Activated naive CD8-positive, alpha-beta T cell treated with anti-CD3 and anti-CD28 coated beads, Interleukin-2, amount 10 ng/mL, durations not matched to agents 7 days and 5 days (primary cell): ENCODE measurements at places on chromosomes 2 and 18. TPM values are rescaled to one million over a fixed set of nuclear protein-coding genes. Genes with fewer than 3 reads are reported as not detected.
A peak's percentile ranks its signal among the peaks of the same experiment; 100 is the strongest.

Gene CNDP1
- total RNA-seq: not detected

- H3K36me3 ChIP-seq: peaks cover 2% of the 10 kb centered on the region
- DNase-seq: no peak
Measured at GRCh38 chr2:150486539-150487484, 655 bp downstream of the RND3 start.

DNA sequence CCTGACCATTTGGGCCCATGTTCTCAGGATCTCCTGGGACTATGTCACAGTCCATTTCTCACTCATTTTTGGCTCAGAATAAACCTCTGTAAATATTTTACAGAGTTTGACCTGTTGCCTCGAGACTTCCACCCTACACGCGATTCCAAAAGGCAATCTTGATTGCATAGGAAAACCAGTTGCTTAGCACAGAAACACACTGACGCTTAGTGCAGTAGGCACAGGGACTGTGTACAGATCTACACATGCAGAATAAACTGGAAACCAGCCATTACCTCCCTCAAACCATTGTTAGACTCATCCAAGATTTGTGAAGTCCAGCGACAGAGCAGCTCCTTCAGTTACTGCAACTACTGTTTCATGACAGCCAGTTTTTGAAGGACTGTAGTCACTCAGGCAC, 73.0 kb downstream of the NCKAP5 start:
- H3K27me3 ChIP-seq: no peaks in the 10 kb centered on the region
- H3K4me1 ChIP-seq: no peaks in the 10 kb centered on the region
- no peaks in the 10 kb centered on the region for H3K36me3 ChIP-seq
- H3K27ac ChIP-seq: no peak overlapping the region

Gene ABCG8
- total RNA-seq: not detected

- peaks cover 3% of the 10 kb centered on the region for H3K4me1 ChIP-seq
- DNase-seq: no peak
- H3K27me3 ChIP-seq: peaks cover 62% of the 10 kb centered on the region
- no peak within 1 kb of the TSS for H3K27ac ChIP-seq
- H3K4me3 ChIP-seq: peak within 1 kb of the TSS; percentile 49
Measured at GRCh38 chr2:119431155-119431975, at the start of gene TMEM37. Gene TMEM37, plus strand, starts transcription at chr2:119431854. Its CDS starts 50 bp downstream, at chr2:119431904.

Gene EFEMP1
- not detected for total RNA-seq

DNA sequence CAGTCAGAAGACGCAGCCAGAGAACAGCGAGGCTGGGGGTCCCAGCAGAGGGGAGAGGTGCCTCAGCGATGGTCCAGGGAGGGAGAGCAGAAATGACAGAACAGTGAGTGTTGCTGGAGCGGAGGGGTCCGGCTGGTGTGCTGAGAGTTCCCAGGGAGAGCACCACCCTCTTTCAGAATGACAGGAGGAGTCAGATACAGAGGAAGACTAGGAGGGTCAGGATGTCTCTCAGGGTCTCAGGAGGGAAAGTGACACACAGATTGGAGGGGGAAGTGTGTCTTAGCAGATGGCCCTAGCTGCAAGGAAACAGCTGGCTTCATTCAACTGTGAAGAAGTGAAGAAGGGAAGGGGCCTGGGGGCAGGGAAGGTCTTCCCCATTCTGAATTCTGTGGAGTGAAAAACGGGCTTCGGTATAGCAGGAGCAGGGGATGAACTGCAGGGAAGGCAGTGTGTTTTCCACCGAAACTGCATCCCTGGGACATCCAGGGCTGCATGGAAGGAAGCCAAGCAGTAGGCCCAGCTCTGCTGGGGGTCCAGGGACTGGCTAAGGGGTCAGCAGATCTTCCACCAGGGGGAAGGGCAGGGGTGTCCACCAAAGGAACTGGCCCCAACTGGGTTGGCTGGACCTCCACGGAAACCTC, 90.0 kb upstream of the OTOS start:
- no peak for DNase-seq
- H3K36me3 ChIP-seq: peaks cover 2% of the 10 kb centered on the region
- H3K4me3 ChIP-seq: no peak overlapping the region
- no peak overlapping the region for H3K27ac ChIP-seq

Gene ACOXL
- total RNA-seq: not detected

Gene FSHR
- total RNA-seq: not detected

- no peak overlapping the region for H3K27ac ChIP-seq
- no peak for DNase-seq
- H3K36me3 ChIP-seq: no peaks in the 10 kb centered on the region
- no peaks in the 10 kb centered on the region for H3K27me3 ChIP-seq
Measured at GRCh38 chr2:188949046-188949818, 24.9 kb upstream of the COL3A1 start.

DNA sequence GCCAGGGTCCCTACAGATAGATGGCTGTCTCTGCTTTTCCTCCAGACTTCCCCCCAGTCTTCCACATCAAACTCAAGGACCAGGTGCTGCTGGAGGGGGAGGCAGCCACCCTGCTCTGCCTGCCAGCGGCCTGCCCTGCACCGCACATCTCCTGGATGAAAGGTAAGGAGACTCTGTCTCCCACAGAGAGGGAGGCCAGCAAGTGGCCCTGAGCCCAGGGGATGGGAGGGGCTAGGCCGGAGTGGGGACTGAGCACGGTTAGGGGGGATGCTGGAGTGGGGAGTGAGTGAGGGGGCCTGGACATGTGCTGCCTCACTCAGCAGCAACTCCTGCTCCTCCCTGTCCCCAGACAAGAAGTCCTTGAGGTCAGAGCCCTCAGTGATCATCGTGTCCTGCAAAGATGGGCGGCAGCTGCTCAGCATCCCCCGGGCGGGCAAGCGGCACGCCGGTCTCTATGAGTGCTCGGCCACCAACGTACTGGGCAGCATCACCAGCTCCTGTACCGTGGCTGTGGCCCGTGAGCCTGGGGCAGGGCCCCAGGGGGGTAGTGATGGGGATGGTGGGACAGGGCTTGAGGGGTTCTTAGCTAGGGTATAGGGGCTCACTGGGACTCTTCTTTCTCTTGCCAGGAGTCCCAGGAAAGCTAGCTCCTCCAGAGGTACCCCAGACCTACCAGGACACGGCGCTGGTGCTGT, 10.4 kb upstream of the GMPPA start:
- peaks cover 5% of the 10 kb centered on the region for H3K4me1 ChIP-seq
- H3K36me3 ChIP-seq: no peaks in the 10 kb centered on the region
- H3K27me3 ChIP-seq: peaks cover 32% of the 10 kb centered on the region
- DNase-seq: no peak
- H3K4me3 ChIP-seq: no peak overlapping the region

- H3K4me1 ChIP-seq: no peaks in the 10 kb centered on the region
- H3K4me3 ChIP-seq: no peak overlapping the region
- no peak overlapping the region for H3K27ac ChIP-seq
- DNase-seq: no peak
Measured at GRCh38 chr18:37156330-37156942, 327.5 kb downstream of the KIAA1328 start.

- no peak overlapping the region for H3K27ac ChIP-seq
- DNase-seq: no peak
- H3K36me3 ChIP-seq: no peaks in the 10 kb centered on the region
Measured at GRCh38 chr2:190765386-190766173, 115.0 kb upstream of the GLS start.
